ENCODE measurements at places on chromosomes 6 and 20.

GRCh38 chr6:131005439-131006016 is 57.5 kb downstream of the EPB41L2 start:
- no peak for DNase-seq

GRCh38 chr20:2297357-2297728 is 1.5 kb downstream of the TGM3 start:
- DNase-seq: no peak

- no peak for DNase-seq
These were observed 16.2 kb upstream of the SGK2 start for GRCh38 chr20:43542674-43543073.

DNA sequence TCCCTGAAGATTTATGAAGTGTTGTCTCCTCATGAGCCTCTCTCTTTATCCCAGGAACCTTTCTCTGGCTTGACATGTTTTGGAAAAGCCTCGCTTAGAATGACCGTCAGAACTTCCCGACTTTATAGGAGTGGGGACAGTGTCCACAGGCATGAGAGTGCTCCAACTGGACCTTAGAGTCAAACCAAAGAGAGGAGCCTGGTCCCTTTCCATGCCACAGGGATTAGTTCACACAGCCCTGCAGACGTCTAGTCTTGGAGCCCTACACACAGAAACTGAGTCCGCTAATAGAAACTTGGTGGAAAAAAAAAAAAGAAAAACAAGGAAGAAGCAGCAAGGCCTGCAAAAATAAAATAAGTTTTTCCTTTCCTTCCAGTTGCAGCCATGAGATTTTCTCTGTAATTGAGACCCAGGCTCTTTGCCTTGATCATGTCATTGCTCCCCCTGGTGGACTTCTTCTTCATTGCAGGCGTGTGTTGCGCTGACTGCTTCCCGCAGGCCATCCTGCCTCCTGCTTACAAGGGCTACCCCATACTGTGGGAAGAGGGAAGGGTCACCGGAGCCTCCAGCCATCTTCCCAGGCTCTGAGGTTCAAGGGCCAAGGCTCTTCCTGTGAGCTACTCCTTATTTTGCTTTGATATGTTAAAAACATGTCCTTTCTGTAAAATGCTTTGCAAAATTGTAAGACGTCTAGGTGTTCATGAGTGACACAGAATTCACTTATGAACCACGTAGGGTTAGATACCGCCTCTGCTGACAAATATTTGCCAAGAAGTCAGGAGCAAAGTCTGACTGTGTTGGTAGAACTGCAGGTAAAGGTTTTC is 201.0 kb downstream of the UST start:
- peak; percentile 73 for DNase-seq

GRCh38 chr6:363909-364308 is 27.6 kb upstream of the IRF4 start:
- peak; percentile 5 for DNase-seq

GRCh38 chr20:53260168-53260567 is 288.0 kb downstream of the TSHZ2 start:
- no peak for DNase-seq

DNA sequence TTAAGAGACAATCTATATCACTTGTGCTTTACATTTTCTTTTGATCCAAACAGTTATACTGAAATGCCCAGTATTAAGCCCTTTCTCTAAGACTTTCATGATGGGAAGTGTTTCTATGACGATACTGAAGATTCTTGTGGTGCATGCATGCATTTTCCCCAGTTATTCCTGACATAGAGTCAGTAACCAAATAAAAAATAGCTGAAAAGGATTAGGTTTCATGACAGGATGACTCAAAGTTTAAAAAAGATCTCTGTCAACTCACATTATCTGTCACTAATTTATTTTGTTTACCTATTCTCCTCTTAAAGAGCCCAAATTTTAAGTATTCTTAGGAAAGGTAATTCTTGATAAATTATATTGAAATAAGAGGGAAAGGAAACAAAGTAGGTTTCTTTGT is 98.4 kb downstream of the SESN1 start:
- DNase-seq: no peak

DNA sequence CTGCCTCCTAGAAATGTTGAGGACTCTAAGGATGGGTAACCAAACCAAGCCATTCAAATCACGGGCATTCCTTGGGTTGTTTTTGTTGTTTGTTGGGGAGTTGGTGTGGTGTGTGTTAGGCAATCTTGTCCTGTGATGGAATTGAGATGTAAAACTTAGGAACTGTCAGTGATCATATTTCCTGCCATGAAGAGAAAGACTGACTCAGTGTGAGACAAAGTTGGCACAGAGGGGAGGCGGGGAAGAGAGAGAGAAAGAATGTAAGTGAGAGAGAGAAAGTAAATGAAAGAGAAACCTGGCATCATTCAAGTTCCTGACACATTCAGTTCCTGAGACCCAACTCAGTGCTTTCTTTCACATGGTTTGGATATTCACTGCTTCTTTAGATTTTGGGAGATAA is 21.6 kb upstream of the FBXO30 start:
- DNase-seq: no peak

DNA sequence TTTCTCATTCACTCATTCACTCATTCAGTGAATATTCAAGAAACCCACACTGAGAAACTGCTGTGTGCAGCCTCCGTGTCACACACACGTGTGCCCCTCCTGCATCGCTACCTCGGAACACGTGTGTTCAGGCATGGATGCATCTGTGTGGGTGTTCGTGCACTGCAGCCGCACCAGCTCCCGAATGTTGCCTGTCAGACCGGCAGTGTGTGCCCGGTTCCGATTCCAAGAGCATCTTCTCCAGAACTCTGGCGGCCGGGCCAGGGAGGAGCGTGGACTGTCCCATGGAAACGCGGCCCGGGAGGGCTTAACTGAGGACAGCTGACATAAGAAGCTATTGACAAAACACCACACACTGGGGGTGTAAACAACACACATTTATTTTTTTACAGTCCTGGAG is 216.0 kb downstream of the DLL1 start:
- no peak for DNase-seq

GRCh38 chr6:111731456-111732195 is 125.9 kb upstream of the TRAF3IP2 start:
- DNase-seq: no peak

GRCh38 chr6:122710908-122711635 is 68.4 kb upstream of the FABP7 start:
- DNase-seq: no peak

- no peak for DNase-seq
These were observed 41.1 kb upstream of the E2F3 start for GRCh38 chr6:20360471-20361119.

GRCh38 chr6:118704915-118705314 is 53.5 kb upstream of the CEP85L start:
- DNase-seq: no peak

- no peak for DNase-seq
These were observed 30.8 kb downstream of the GNAS start for GRCh38 chr20:58883241-58883691.

DNA sequence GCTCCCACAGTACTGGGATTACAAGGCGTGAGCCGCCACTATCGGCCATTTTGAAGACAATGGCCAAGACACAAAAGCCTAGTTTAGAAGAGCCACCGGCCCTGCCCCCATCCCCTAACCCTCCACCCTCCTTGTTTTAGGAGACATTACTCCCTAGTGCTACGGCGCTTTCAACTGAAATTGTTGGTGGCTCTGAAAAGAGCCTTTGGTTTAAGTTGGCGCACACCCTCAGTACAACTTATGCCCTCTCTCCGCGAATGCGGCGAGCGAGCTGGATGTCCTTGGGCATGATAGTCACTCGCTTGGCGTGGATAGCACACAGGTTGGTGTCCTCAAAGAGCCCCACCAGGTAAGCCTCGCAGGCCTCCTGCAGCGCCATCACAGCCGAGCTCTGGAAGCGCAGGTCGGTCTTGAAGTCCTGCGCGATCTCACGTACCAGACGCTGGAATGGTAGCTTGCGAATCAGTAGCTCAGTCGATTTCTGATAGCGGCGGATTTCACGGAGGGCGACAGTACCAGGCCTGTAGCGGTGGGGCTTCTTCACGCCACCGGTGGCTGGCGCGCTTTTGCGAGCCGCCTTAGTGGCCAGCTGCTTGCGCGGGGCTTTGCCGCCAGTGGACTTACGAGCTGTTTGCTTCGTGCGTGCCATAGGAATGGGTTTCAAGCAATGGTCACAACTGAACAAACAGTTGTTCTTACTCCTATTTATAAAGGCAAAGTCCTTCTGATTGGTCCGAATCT is 114.9 kb upstream of the BTN3A2 start:
- no peak for DNase-seq

GRCh38 chr6:42232035-42232434 is 14.4 kb upstream of the MRPS10 start:
- no peak for DNase-seq

DNA sequence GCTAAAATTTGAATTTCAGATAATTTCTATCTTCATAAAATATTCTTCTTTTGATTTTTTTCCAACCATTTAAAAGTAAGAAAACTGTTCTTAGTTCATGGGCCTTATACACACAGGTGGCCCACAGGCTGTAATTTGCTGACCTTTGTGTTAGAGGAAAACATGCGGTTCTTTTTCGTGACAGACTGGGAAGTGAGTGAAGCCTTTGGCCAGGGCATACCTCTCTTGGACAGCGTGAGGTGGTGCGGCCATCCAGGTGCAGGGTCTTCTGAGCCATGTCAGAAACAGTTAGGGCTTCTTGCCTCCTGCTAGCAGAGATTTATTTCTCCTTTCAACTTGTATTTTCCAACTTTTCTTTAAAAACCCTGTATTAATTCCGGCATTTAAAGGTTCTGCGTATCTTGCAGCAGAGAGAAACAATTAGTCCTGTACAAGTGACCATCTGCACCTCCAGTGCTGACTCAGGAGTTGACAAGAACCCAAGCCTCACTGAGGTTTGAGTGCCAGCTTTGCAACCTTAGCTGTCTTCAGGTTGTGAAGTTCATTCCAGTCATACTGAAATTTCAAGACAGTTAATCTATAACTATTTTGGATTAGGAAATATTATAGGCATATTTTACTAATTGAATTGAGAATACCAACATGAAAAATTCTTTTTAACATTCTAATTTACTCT is 177.8 kb downstream of the LY86 start:
- no peak for DNase-seq

DNA sequence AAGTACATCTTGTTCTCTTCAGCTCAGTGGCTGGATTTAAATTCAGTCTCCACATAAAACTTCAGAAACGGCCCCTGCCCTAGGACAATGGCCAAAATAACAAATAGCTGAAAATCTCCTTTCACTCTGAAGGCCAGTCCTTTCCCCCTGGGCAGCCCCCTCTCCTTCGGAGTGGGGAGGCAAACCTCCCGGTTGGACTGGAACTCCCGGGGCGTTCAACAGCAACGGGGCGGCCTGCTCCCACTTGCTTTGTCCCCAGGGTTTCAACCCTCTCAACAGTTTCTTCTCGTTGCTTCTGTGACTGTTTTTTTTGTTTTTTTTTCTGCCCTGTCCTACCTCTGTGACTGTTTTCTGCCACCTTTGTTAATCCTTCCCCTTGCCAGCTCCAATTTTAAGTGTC is 102.6 kb upstream of the DUSP22 start:
- no peak for DNase-seq

DNA sequence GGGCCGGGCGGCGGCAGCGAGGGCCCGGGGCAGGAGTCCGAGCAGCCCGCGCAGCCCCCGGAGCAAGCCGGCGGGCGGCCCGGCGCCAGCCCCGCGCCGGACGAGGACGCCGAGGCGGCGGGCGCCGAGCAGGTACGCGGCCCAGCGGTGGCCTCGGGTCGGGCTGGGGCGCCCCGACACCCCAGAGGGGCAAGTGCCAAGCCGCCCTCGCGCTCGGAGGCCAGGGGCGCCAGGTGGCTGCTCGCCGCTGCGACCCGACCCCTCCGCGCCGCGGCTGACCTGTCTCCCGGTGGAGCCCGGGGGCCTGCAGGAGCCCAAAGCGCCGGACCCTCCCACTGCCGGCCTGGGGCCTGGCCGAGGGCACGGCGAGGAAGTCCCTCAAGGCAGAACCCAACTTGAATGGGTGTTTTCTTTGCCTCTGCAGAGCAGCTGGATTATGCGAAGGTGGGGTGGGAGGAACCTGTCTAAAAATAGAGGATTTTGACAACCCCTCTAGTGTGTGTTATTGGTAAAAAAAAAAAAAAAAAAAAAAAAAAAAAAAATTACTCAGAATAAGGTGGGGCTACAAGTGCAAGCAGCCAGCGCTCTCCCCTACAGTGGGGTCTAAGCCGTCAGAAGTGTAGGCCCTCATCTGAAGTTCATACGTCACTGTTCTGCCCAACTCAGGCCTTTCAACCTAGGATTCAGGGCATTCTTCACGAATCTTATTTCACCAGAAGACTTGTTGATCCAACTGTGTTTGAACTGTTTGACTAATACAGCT is 609 bp downstream of the OGFRL1 start:
- DNase-seq: no peak

GRCh38 chr6:107479089-107479690 is 10.7 kb upstream of the SOBP start:
- no peak for DNase-seq

DNA sequence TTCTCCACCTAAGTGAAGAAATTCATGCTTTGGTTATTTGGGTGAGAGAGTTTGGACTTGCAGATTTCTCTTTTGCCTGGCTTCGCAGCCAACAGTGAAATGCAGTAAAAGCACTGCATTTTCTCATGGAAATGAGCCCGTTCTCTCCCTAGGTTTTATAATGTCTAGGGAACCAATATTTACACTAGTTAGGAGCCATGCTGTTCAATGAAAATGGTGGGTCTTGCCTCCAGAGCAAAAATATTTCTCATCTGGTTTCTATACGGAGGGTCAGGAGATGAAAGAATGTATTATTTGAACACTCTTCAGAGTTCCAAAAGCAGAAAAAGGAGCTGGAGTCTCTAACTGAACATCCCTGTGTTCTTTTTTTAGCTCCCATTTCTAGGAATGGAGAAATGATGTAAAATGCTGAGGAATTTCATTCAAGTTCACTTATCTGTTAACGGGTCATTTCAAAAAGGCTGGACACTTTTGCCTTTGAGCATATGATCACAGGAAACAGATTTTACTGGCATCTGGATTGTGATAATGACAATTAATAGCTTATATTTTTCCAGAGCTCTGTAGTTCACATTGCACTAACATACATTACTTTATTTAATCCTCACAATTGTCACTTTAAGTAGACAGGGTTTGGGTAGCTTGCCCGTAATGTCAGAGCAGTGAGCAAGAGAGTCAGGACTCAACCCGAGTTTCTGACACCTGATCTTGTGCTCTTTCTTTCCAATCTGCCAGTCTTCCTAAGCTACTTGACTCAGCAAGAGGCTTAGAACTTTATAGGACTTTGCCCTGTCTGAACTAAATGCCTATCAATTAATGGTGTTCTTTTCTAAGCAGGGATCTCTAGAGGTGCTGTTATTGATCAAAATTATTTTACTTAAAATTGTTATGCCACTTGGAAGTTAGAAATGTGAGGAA is 78.0 kb downstream of the PPP1R14C start:
- DNase-seq: no peak

DNA sequence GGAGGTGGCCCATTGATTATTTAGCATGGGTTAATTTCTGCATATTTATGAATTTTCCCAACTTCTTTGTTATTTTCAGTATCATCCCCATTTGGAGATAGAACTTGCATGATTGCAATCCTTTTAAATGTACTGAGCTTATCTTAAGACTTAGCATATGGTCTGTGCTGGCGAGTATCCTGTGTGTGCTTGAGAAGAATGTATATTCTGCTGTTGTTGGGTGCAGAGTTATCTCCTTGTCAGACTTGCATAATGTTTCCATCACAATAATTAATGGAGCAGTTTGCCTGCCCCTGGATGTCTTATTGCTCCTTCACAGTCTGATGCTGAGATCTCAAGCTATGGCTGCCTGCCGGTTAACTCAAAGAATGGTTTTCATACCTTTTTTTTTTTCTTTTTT is 112.6 kb downstream of the CDYL start:
- DNase-seq: no peak

- peak; percentile 57 for DNase-seq
These were observed 56.1 kb upstream of the B3GAT2 start for GRCh38 chr6:71012866-71013469.

All from A549 (cell line).